Heart left ventricle (tissue), 16 donors: ENCODE measurements at places on chromosomes 12 and 14. TPM values are rescaled to one million over a fixed set of nuclear protein-coding genes. Genes with fewer than 3 reads are reported as not detected.

Gene SCNN1A
- 3.9 TPM for total RNA-seq

- H3K4me3 ChIP-seq = no peak overlapping the region
- no peaks in the 10 kb centered on the region for H3K27me3 ChIP-seq
- no peaks in the 10 kb centered on the region for H3K4me1 ChIP-seq
- no peak overlapping the region for H3K27ac ChIP-seq
Measured at GRCh38 chr14:81382517-81383225, 17.5 kb downstream of the STON2 start.

GRCh38 chr12:25366122-25366521 is 115.4 kb upstream of the KRAS start:
- H3K4me3 ChIP-seq = no peak overlapping the region
- no peak for DNase-seq
- no peak overlapping the region for H3K27ac ChIP-seq
- no peaks in the 10 kb centered on the region for H3K36me3 ChIP-seq
- no peaks in the 10 kb centered on the region for H3K4me1 ChIP-seq
- H3K27me3 ChIP-seq = no peaks in the 10 kb centered on the region

Gene SERPINA1
- total RNA-seq = 53.4 TPM

DNA sequence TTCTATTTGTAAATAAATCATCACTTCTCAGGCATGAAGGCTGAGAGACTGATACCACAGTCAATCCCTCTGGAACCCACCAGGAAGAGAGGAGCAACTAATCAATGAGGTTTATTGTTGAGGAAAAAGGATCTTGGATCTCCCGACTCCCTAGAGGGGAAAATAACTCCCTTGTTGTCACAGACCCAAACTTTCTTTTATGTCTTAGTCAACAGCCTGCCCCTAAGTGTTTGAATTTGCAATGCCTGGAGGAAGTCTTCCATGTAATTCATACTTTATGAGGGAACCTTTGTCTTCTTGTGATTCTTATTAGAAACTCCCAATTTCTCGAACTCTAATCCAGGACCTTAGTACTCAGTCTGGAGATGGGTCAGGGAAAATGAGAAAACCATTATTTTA is 805.8 kb downstream of the DIO2 start:
- no peaks in the 10 kb centered on the region for H3K27me3 ChIP-seq
- no peak overlapping the region for H3K27ac ChIP-seq
- H3K4me3 ChIP-seq = no peak overlapping the region
- no peaks in the 10 kb centered on the region for H3K36me3 ChIP-seq

DNA sequence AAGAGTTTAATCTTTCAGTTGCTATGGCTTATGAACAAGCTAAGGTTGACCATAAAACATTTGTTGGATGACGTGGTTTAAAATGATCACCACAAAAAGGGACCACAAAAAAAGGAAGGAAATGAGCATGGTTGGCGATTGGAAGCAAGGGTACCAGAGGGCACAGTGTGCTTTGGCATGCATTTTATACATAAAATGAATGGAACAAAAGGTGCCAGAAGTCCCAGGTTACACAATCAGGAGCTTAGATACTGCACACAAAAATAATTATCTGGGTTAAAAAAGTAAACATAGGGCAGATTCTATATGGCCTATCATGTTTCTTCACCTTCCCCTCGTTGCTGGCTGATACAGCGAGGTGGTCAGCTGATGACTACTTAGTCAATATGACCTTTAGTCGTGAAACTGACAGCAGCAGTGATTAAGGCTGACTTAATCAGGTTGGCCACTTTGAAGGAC is 50.7 kb downstream of the ZC3H14 start:
- no peak overlapping the region for H3K27ac ChIP-seq
- no peak overlapping the region for H3K4me3 ChIP-seq
- no peaks in the 10 kb centered on the region for H3K27me3 ChIP-seq
- no peak for DNase-seq

Gene DNAJC22
- not detected for total RNA-seq

Gene SPTB
- 89.8 TPM for total RNA-seq

DNA sequence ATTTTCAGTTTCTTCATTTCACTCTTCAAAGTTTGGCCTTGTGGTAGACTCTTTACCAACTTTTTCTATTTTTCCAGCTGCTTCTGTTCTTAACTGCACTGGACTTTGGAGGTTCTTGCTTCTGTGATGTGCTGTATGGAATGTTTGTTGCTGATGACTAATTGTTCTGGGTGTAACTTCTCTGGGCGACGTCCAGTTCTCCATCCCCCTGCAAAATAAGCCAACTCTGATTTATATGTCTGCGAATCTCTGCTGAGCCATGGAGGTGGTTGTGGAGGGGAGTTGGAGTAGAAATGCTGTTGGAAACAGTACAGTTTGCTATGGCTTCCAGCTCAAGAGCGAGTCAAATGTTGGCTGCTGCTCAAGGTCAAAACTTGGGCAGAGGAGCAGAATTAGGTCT is 113.9 kb upstream of the DYRK2 start:
- no peaks in the 10 kb centered on the region for H3K4me1 ChIP-seq
- H3K36me3 ChIP-seq = no peaks in the 10 kb centered on the region
- DNase-seq = no peak
- no peak overlapping the region for H3K4me3 ChIP-seq
- H3K27ac ChIP-seq = peak overlapping the region; percentile 28

Gene KLRG1
- total RNA-seq = 9.1 TPM
